ENCODE measurements at places on chromosomes 7 and 10. TPM values are rescaled to one million over a fixed set of nuclear protein-coding genes. Genes with fewer than 3 reads are reported as not detected.

GRCh38 chr10:100041306-100042002 is 31.7 kb upstream of the DNMBP start:
- no peaks in the 10 kb centered on the region for H3K27me3 ChIP-seq
- H3K4me1 ChIP-seq, result peaks cover 12% of the 10 kb centered on the region
- H3K4me3 ChIP-seq, result no peak overlapping the region
- DNase-seq, result no peak

DNA sequence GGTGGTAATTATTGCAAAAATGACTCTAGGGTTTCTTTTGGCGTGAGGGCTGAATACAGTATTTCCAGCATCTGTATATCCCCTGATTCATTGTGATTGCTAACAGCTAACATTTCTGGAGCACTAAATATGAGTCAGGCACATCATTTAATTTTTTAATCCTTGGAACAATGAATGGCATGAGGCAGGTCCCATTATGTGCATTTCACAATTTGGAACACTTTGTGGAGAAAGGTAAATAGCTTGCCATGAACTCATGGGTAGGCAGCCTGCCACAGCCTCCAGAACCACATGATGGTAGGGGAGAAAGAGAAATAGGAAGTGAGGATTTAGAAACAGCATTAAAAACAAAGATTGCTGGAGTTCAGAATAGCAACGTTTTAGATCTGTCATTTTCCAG is 1.7 kb downstream of the NPTX2 start:
- H3K4me3 ChIP-seq, result no peak overlapping the region
- peaks cover 37% of the 10 kb centered on the region for H3K4me1 ChIP-seq
- no peaks in the 10 kb centered on the region for H3K36me3 ChIP-seq
- no peak overlapping the region for H3K27ac ChIP-seq

The CYP3A4 gene
- total RNA-seq, result 1.7 TPM

The EBLN1 gene
- total RNA-seq, result not detected

DNA sequence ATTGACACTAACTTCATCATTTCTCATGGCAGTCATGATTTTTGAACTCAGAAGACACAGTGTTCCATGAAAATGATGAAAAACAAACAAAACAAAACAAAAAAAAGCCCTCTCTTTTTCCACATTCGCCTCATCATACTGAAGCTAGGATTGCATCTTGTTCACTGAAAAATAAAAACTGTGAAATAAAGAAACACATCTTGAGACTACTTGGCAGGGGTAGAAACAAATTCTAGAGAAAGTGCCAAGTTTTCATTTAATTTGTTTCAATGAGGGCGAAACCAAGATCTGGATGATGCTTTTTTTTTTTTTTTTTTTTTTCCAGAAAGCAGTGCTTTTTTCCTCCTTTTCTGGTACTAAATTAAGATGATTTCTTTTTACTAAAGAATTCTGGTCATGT is 350.4 kb upstream of the ETV1 start:
- no peaks in the 10 kb centered on the region for H3K27me3 ChIP-seq
- H3K27ac ChIP-seq, result no peak overlapping the region
- H3K4me3 ChIP-seq, result no peak overlapping the region
- no peaks in the 10 kb centered on the region for H3K4me1 ChIP-seq

- no peaks in the 10 kb centered on the region for H3K36me3 ChIP-seq
- no peak for DNase-seq
- no peak overlapping the region for H3K27ac ChIP-seq
- H3K4me3 ChIP-seq, result no peak overlapping the region
These were observed 14.6 kb downstream of the GBX1 start for GRCh38 chr7:151152643-151153513.

DNA sequence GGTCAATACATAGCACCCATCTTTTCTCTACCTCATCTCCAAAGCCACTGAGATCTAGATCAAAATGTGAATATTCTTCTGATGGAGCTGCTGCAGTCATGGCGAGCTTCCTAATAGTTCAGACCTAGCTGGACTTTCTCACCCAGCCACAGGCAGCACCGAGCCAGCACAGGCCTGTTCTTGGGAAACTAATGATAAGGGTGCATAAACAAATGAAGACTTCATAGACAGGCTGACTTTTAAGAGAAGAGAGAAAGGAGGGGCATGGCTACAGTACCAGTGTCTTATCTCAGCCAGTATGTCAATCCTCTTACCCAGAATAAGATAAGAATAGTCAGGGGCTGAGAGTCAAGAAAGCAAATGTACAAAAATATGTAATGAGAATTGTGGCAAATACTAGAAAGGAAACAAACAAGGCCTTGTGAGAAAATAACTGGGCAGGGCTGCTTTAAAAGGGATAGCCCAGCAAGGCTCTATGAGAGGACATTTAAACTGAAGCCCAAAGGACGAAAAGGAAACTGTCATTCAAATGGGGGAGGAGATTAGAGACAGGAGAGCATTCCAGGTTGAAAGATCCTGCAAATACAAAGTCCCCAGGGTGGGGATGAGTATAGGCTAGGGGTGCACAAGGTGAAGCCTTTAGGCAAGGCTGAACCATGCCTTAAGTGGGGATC is 21.8 kb upstream of the CDK14 start:
- H3K4me3 ChIP-seq, result no peak overlapping the region
- no peak for DNase-seq
- no peaks in the 10 kb centered on the region for H3K27me3 ChIP-seq
- H3K4me1 ChIP-seq, result no peaks in the 10 kb centered on the region
- no peak overlapping the region for H3K27ac ChIP-seq

The VWDE gene
- total RNA-seq, result 19.3 TPM

The SLC39A12 gene
- not detected for total RNA-seq

DNA sequence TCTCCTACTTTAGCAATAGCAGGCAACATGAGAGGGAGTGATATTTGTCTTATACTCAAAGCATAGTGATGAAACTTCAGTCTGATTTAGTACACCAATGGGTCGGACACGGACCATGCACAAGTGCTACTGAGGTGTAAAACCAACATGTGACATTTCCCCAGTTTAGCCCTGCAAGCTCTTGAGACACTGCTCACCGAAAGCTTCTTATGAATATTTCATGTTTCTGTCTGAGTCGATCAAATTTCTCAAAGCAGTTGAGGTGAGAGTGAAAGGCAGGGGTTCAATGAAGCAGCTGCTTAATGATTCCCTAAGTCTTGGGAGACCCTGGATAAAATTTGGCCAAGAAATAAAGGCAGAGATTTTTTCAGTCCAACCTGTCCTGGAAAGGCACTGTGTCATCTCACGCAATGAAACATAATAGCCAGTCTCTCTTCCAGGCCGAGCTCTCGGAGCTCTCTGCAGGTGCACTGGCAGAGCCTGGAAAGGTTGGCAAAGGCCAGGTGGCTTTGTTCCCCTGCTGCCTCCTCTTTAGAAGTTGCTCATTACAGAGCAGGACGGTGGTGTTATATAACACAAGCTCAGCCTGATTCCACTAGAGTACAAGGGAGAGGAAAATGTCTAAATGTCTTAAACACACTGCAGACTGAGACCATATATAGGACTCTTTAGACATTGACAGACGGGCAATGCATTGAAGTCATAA is 33.9 kb upstream of the XPNPEP1 start:
- H3K4me1 ChIP-seq, result peaks cover 5% of the 10 kb centered on the region
- no peak overlapping the region for H3K27ac ChIP-seq
- no peak for DNase-seq
- H3K4me3 ChIP-seq, result no peak overlapping the region

The SPAM1 gene
- not detected for total RNA-seq

DNA sequence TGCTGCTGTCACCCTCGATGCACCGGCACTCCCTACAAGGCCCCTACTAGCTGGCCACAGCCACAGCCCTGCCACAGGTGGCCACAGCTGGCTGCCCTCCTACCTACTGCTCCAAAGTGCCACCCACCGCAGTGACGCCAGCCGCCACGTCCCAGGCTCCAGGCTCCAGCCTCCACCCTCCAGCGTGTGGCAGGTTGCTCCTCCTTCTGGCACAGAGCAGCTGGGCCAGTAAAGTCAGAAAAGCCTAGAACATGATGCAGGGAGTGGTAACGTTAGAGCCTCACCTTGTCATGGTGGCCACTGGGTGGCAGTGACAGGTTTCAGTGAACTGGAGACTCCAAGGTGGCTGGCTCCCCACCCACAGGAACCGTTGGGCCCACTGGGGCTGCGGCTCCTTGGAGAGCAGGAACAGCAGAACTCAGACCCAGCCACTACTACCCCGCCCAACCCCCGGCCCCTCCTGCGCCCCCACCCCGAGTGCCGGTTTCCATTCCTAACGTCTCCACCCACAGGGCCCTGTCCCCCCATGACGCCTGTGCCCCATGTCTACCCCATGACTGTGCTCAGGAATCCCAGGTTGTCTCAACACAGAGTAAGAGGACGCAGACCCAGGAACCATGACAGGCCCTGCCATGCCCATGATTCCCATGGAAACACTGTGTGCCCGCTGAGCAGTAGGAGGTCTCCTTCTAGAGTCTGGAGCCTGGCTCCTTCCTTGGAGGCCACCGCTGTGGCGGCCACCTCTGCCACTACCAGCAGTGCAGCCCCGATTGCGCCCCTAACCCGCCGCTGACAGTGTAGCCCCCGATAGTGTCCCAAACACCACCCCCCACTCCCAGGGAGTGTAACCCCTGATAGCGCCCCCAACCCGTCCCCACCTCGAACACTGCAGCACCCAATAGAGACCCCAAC is 52.3 kb upstream of the ZNF33B start:
- no peak overlapping the region for H3K27ac ChIP-seq
- no peak for DNase-seq
- no peaks in the 10 kb centered on the region for H3K36me3 ChIP-seq
- H3K4me1 ChIP-seq, result no peaks in the 10 kb centered on the region

- peaks cover 99% of the 10 kb centered on the region for H3K4me1 ChIP-seq
- no peaks in the 10 kb centered on the region for H3K27me3 ChIP-seq
- H3K27ac ChIP-seq, result no peak overlapping the region
These were observed 9.3 kb downstream of the TCF7L2 start for GRCh38 chr10:112959207-112959838.

DNA sequence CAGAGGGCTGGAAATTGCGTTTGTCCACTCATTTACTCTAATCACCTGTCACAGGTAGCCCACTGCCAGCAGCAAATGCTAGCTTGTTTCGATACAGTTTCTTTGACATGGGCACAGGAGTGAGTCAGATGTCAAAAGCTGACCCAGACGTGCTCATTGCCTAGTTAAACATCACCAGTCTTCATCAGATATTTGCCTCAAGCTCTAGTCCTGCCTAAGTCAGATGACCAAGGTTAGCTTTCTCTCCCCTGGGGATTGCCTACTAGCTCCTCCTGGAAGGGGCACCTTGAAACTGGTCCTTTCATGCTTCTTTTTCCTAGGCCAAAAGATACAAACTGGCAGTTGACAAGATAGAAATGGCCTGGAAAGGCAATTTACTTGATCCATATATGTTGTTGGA is 35.2 kb downstream of the GPAM start:
- no peaks in the 10 kb centered on the region for H3K27me3 ChIP-seq
- H3K4me1 ChIP-seq, result no peaks in the 10 kb centered on the region
- H3K4me3 ChIP-seq, result no peak overlapping the region
- peaks cover 38% of the 10 kb centered on the region for H3K36me3 ChIP-seq
- H3K27ac ChIP-seq, result no peak overlapping the region

The LRIT1 gene
- total RNA-seq, result not detected

The ARHGAP19 gene
- total RNA-seq, result 9.3 TPM

The FERD3L gene
- total RNA-seq, result not detected

DNA sequence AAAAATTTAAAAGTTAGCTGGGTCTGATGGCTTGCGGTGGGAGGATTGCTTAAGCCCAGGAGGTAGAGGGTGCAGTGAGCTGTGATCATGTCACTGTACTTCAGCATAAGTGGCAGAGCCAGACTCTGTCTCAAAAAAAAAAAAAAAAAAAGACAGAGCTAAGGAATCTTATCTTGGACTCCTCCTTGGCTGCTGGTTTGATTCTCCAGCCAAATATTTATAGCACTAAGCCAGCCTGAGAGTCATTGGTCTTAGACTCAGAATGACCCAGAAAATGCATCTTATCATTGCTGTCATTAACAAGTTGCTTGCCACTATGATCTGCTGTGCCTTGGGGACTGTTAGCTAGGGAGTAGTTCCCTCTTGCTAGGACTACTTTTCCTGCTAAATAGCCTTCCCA is 164.7 kb downstream of the GNAT3 start:
- no peak overlapping the region for H3K4me3 ChIP-seq
- DNase-seq, result no peak
- H3K4me1 ChIP-seq, result no peaks in the 10 kb centered on the region
- H3K36me3 ChIP-seq, result no peaks in the 10 kb centered on the region
- H3K27ac ChIP-seq, result no peak overlapping the region

DNA sequence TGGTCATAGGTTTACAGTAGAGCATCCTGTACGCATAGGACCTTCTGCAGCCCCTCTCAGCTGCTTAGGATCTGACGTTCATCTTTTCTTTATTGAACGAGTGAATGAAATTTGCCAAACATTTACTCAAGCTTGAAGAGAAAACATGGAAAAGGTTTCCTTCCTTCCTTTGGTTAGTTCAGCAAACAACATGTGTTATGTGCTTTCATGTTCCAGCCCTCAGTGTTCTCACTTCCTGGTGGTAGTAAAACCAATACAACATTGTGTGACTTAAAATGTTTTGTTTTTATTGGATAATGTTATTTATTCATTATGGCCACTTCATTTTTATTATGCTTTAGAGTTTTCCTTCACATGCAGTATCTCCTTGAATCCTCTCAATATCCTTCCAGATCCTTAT is 1.4 kb upstream of the CDCA7L start:
- peak overlapping the region; percentile 90 for H3K27ac ChIP-seq
- H3K4me3 ChIP-seq, result no peak overlapping the region
- H3K27me3 ChIP-seq, result no peaks in the 10 kb centered on the region
- no peak for DNase-seq
- peaks cover 12% of the 10 kb centered on the region for H3K4me1 ChIP-seq

The DBNL gene
- total RNA-seq, result 27.4 TPM

DNA sequence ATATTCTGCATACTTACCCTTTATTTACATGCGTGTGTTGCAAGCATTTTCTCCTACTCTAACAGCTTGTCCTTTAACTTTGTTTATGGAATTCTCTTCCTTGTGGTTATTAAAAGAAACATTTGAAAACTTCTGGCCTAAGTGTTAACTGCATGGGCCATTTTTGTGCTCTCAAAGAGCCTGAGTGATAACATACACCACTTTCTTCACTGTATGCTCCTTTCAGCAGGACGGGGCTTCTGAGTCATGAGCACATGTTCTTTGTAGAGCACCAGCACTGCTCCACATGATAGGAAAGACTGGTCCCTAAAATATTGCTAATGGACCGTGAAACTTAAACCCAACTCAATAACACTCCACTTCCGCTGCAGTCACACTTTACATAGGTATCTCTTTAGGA is 1093.6 kb upstream of the GHITM start:
- no peak overlapping the region for H3K4me3 ChIP-seq
- H3K36me3 ChIP-seq, result no peaks in the 10 kb centered on the region
- no peaks in the 10 kb centered on the region for H3K27me3 ChIP-seq
- no peak overlapping the region for H3K27ac ChIP-seq
- no peaks in the 10 kb centered on the region for H3K4me1 ChIP-seq

DNA sequence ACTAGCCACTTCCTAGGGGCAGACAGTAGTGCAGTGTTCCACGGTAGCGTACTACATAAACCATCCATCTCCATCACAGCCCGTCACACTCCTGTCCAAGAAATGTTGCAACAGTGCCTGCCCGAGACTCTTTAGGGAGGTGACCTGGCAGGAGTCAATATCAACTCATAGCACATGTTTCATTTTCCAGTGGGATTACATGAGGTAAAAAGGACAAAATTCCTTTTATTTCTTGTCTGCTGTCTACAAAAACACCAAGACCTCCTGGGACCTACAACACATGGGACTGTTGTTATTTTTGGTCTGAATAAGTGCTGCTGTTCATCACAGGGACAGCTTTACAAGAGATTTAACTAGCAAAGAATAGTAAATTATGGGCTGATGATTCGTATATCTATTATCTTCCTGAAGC is 99.9 kb downstream of the MPP7 start:
- peak; percentile 28 for DNase-seq
- H3K4me1 ChIP-seq, result no peaks in the 10 kb centered on the region
- H3K27me3 ChIP-seq, result no peaks in the 10 kb centered on the region
- H3K4me3 ChIP-seq, result no peak overlapping the region
- H3K36me3 ChIP-seq, result no peaks in the 10 kb centered on the region
- no peak overlapping the region for H3K27ac ChIP-seq
